Stimulated activated CD4-positive, alpha-beta T cell treated with anti-CD3 and anti-CD28 coated beads, Interleukin-12 subunit alpha, Interleukin-12 subunit beta, amount 100 ng/mL, for 4 hours (primary cell): ENCODE measurements at places on chromosomes 1 and 21.

- DNase-seq = no peak
Observed at GRCh38 chr21:45949928-45950739, 31.4 kb upstream of the COL6A1 start.

DNA sequence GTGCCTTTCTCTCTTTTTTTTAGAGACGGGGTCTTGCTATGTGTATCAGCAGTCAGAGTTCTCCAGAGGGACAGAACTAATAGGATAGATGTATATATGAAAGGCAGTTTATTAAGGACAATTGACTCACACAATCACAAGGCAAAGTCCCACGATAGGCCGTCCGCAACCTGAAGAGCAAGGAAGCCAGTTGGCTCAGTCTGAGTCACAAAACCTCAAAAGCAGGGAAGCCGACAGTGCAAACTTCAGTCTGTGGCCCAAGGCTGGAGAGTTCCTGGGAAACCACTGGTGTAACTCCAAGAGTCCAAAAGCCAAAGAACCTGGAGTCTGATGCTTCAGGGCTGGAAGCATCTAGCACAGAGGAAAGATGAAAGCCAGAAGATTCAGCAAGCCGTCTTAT lies 16.3 kb upstream of the H3-3A start:
- DNase-seq = no peak

- DNase-seq = peak; percentile 42
Observed at GRCh38 chr1:33255347-33256220, 708 bp upstream of the ZNF362 start.

GRCh38 chr1:186014370-186015037 lies 280.3 kb downstream of the HMCN1 start:
- no peak for DNase-seq

DNA sequence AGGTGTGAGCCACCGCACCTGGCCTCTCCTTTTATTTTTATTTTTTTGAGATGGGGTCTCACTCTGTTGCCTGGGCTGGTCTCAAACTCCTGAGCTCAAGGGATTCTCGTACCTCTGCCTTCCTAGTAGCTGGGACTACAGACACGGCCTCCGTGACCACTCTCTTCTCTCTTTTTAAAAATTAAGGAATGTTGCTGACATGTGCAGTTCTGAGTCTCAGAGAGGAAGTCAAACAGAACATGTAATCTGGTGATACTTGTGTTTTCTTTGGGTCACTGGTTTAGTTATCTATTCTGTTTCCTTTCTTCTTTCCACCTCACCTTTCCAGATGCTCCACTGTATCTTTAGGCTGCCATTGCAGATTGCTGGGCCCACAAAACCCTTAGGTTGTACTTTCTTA lies 2.7 kb downstream of the WDTC1 start:
- DNase-seq = no peak
